ENCODE measurements at places on chromosomes 7 and 10.

DNA sequence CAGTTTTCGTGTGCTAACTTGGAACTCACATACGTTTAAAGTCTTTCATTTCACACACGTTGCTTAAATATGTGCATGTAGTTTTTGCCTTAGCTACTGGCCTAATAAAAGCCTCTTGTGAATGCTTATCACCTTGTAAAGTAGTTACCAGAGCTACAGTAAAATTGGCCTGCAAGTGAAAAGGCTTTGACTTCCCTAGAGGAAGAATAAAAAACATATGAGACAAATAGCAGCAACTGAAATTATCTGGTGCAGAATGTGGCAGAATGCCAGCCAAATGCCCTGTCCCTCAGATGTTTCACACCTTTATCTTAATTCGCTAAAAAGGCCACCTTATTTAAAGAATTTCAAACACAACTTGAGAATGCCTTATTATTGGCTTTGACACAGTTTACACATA is 28.1 kb upstream of the RPA3 start:
- no peak for DNase-seq

GRCh38 chr10:132962623-132963429 is 20.5 kb upstream of the CFAP46 start:
- no peak for DNase-seq

- no peak for DNase-seq
Measured at GRCh38 chr10:31952066-31952465, 23.4 kb upstream of the ARHGAP12 start.

GRCh38 chr10:87661861-87662785 is 2.4 kb downstream of the PAPSS2 start:
- DNase-seq = no peak

GRCh38 chr10:129914153-129914855 is 49.8 kb downstream of the EBF3 start:
- DNase-seq = no peak

GRCh38 chr7:32453341-32454011 is 36.7 kb downstream of the LSM5 start:
- DNase-seq = no peak

GRCh38 chr10:13970236-13970956 is 360.3 kb downstream of the FRMD4A start:
- no peak for DNase-seq

DNA sequence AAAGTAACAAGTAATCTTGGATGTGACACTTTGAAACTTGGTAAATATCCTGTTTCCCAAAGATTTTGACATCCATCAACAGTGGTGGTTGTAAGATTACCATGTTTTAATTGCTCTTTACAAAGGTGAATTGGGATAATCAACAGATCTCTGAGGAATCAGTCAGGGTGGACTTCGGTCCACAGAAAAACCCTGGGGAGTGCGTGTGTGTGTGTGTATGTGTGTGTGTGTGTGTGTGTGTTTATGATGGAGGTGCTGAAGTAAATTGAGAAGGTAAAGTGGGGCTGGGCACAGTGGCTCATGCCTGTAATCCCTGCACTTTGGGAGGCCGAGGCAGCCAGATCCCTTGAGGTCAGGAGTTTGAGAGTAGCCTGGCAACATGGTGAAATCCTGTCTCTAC is 12.0 kb upstream of the AUTS2 start:
- DNase-seq = no peak

DNA sequence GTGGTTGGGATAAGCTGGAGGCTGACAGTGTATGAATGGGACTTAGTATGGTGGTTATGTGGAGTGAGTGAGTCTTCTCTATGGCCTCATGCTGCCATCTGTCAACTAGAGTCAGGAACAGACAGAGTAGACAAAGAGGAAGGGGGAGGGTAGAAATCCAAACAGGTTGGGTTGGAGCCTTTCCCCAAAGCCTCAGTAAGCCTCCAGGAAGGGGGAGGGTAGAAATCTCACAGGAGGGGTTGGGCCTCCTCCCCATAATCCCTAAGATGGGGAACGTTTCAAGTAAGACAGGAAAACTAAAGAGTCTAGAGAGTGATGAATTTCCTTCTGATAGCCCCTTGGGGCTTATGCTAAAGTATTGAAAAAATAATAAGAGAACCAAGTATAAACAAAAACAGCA is 2.0 kb upstream of the AKR1B15 start:
- no peak for DNase-seq

DNA sequence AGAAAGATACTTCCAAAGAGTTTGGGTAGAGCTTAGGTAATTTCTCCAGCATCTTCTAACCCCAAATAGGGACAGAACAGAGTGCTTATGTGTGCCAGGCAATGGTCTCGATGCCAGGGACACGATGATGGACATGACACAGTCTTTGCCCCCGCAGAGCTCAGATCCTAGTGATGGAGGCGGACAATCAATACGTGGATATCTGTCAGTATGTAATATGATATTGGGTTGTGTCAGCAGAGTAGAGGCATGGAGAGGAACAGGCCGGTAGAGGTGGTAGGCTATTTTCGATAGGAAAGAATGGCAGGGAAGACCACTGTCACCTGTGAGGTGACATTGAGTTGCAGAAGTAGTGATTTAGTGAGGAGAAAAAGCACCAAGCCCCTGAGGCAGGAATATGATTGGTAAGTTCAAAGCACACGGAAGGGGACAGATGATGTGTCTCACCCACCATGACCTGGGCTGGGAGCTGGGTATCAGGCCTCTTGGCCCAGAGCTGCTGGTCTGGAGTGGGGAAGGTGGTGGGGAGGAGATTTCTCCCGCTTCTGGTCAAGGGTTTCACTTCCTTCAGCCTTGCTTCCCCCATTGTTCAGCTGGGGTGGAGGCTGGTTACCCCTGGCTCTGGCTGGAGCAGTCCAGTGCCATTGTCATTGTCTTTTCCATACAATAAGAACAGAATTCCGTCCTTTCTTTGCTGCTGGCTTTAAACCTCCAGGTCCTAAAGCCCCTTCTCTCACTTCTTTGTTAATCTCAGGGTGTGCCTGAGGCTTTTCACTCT is 36.0 kb upstream of the SRGN start:
- no peak for DNase-seq

DNA sequence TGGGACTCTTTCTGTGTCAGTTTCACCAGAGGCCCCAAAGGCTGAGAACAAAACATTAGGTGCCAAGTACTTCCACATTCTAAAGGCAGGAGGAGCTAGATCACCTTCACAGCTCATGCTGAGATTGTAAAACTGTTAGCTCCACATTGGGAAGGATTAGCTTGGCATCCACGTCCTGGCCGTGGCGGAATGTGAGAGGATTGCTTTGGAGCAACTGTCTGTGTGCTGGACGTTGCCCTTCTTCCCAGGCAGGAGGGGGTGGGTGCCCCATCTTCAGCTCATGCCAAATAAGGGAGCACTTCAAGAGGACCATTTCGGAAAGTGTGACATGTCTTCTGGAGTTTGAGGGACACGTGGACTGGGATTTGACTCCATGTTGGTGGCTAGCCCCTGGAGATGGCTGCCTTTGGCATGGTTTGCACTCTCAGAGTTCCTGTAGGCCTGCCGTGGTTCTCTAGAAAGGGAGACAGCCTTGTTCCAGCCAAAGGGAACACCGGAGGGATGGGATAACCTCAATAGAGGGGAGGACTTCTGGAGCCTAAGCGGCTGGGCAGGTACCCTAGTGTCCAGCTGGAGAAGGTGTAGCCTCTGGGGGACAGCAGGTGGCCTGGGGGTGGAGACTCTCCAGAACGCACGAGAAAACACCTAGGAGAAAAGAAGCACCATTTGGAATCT is 19.9 kb upstream of the FMC1 start:
- DNase-seq = no peak

DNA sequence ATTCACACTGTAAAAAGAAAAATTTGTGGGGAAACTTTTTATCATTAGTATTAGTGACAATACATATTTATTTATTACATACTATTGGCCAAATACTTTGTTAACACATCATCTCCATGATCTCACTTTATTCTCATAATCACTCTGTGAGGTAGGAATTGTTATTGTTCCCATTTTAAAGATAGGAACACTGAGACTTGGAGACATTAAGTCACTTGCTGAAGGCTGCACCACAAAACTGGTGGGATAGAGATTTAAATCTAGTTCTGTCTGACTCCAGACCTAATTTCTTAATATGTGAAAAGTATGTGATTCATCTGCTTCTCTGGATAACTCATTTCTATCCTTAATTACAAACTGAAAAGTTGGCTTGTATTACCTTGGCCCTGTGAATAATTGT is 8.2 kb downstream of the PPP1R3C start:
- DNase-seq = no peak

GRCh38 chr7:146423446-146423845 is 306.8 kb downstream of the CNTNAP2 start:
- no peak for DNase-seq

GRCh38 chr7:55085511-55086412 is 66.9 kb downstream of the EGFR start:
- DNase-seq = no peak

- no peak for DNase-seq
Measured at GRCh38 chr10:35215107-35215506, 88.5 kb downstream of the CREM start.

GRCh38 chr10:16699435-16700057 is 117.7 kb downstream of the RSU1 start:
- DNase-seq = no peak

- no peak for DNase-seq
Measured at GRCh38 chr10:5557040-5557721, 32.4 kb downstream of the CALML3 start.

DNA sequence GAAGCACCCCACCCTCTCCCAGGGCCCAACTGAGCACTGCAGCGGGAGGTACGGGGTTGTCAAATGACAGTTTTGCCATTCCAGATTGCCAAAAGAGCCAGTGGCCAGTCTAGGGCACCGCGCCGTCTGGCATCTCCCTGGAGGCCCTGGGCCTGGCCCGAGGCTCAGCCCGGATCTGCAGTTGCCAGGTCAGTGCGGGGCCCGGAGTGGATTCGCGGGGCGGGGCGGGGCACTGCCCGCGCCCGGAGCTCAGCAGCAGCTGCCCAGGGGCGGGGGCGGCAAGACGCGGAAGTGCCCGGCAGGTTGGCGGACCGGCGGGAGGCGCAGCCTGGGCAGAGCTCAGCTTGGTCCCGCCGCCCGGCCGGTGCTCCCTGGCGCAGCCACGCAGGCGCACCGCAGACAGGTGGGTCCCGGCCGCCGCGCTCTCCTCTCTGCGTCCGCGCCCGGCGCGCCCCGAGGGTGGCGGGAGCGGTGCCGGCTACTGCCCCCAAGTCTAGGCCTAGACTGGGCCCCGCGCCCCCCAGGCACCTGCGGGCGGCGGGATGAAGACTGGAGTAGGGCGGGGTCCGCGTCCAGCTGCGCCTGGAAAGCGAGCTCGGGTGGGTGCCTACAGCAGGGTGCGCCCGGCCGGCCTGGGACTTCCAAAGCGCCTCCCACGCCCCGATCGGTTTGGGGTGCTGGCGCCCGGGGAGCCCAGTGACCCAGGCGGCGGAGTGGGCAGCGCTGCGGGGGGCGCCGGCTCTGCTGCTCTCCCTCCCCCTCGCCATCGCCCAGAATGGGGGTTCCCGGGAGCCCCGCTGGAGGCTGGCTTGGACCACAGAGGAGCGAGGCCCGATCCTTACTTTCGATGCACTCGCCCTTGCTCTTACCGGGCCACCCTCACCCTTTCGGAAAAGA is at the start of gene IRF5:
Gene IRF5, plus strand, starts transcription at position 281 of the 897 bp plus-strand sequence. CDS start 4,155 bp downstream, outside the sequence.
- no peak for DNase-seq

DNA sequence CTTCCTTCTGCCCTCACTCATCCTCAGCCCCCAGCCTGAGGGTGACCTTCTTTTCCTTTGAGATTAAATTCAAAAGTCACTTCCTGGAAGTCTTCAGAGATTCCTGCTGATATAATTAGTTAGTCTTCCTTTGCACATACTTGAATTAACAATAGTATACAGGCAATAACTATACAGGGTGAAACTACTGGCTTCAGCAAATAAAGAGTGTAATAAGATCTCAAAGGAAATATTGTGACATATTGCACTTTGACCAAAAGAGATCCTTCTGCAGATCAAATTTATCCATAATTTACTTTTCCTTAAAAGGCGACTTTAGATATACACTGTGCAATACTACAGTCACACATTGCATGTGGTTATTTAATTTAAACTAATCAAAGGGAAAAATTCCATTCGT is 123.8 kb downstream of the SEMA3A start:
- no peak for DNase-seq

DNA sequence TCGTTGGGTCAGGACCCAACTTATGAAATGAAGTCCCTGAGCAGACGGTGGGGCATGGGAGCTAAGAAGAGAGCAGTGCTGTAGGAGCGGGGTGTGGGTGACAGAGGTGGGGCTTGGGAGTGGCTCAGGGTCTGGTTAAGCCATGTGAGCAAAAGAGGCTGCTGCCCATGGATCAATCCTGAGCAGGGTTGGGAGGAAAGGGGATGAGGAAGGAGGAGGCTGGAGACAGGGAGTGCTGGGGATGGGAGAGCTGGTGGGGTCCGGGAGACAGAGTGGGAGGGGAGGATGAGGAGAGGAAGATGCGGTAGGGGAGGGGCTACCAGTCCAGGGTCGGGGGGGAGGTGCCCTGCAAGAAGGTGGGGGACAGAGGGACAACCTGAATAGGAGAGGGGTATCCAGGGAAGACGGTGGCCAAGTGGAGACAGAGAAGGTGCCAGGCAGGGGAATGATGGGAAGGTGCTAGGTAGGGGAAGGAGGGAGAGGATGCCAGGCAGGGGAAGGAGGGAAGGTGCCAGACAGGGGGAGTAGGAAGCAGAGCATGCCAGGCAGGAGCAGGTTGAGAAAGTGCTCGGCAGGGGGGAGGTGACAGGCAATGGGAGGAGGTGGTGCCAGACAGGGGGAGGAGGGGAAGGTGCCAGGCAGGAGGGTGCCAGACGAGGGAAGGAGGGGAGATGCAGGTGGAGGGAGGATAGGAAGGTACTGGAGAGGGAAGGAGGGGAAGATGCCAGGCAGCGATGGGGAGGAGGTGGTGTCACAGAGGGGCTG is 27.5 kb upstream of the SMARCD3 start:
- DNase-seq = no peak

DNA sequence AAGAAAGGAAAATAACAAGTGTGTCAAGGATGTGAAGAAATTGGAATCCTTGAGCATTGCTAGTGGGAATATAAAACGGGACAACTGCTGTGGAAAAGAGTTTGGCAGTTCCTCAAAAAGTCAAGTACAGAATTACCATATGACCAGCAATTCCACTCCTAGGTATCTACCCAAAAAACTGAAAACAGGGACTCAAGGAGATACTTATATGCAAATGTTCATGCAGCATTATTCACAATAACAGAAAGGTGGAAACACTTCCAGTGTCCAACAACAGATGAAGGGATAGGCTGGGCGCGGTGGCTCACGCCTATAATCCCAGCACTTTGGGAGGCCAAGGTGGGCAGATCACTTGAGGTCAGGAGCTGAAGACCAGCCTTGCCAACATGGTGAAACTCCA is 33.5 kb downstream of the HSPA12A start:
- DNase-seq = no peak

GRCh38 chr10:108036265-108036664 is 871.8 kb upstream of the SORCS1 start:
- DNase-seq = no peak

- DNase-seq = no peak
Measured at GRCh38 chr10:234708-235406, 99.6 kb downstream of the ZMYND11 start.

All from T-helper 2 cell (primary cell).